ENCODE measurements at places on chromosomes 3 and 15.

GRCh38 chr3:36444909-36445308, 64.6 kb downstream of the STAC start:
- no peak for DNase-seq

- no peak for DNase-seq
These were observed 10.1 kb downstream of the HACL1 start for GRCh38 chr3:15591242-15591641.

DNA sequence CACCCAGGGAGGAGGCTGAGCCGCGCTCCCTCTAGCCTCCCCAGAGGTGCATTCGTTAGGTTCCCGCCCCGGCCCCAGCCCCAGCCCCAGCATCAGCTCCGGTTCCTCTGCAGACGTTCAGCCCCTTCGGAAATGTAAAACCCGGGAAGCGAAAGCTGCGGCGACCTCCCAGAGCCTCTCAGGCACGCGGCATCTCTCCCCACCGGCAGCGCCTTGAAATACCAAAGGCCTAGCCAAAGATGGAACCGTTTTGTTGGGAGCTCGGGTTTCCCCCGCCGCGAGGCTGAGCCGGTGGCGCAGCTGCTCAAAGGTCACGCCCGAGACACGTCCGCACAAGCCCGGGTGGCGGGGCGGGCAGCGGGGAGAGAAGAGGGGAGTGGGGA, 77.8 kb upstream of the HES1 start:
- DNase-seq, result no peak

- DNase-seq, result no peak
These were observed 169.9 kb downstream of the XXYLT1 start for GRCh38 chr3:195101001-195101583.

DNA sequence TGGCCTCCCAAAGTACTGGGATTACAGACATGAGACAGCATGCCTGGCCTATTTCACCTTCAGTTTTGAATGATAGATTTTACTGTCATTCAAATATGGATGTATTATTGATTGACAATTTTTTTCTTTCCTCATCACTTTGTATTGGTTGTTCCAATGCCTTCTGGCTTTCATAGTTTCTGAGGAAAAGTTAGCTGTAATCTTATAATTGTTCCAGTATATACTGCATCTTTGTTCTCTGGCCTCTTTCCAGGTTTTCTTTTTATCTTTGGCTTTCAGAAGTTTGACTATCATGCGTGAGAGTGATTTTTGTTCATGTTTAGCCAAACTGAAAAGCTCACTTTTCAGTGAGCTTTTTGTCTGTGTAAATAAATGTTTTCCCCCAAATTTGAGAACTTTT, 157.1 kb downstream of the RSRC1 start:
- DNase-seq, result no peak

DNA sequence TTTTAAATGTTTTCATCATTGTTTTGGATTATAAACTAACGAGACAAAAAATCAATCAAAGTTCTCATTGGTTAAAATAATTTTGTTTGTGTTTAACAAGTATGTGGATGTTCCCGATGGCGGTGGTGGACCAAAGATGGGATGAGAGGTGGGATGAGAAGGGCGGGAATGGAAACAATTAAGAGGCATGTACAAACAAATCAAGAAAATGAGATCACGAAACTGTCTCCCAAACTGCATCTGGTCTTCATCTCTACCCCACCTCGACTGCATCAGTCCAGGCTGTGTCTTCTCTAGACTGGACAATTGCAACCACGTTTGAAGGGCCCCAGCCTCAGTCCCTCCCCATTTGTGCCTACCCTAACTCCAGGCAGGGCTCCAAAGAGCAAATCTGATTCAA, 56.1 kb downstream of the SLC12A8 start:
- DNase-seq, result no peak

DNA sequence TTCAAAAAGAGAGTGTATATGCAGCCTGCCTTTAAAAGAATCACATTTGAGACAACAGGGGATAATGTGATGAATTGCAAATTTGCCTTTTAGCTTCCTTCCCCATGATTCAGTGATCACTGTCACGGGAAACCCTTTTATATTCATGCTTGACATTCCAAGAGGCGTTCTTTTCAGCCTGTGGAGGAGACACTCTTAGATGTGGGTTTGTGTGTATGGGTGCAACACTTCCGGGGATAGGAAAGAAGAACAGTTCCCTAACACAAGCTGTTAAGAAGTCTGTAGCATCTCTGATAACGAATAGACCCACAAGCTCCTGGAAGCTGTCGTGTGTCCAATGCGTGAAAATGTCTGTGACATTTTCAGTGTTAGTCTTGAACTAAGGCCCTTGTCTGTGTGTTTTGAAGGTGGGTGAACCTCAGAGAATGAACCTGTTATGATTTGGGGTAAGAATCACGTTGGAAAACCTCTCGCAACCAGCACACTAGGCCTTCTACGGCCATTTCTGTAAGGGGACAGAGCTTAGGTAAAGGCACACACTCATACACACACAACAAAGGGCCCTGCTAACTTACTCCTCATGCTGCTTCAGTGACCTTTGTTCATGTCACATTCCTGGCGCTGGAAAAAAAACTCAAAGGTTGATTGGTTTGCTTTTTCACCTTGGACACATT, 229.2 kb upstream of the ST8SIA2 start:
- DNase-seq, result no peak

DNA sequence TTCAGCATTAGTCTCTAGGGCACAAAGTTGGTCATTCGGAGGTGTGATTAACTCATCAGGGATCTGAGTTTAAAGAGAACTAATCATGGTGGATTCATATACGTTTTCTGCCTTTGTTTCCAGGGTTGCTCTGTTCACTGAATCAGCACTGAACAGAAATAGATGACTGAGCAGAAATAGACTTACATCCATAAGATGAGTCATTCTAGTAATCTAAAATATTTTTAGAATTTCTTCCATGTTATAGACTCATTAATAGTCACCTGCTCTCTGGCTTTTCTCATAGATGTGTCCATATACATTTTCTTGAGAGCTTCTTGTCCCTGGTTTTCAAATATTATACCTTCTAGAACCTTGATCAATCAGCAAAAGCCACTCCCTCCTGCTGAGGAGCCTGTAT, 837.6 kb upstream of the DPPA4 start:
- no peak for DNase-seq

DNA sequence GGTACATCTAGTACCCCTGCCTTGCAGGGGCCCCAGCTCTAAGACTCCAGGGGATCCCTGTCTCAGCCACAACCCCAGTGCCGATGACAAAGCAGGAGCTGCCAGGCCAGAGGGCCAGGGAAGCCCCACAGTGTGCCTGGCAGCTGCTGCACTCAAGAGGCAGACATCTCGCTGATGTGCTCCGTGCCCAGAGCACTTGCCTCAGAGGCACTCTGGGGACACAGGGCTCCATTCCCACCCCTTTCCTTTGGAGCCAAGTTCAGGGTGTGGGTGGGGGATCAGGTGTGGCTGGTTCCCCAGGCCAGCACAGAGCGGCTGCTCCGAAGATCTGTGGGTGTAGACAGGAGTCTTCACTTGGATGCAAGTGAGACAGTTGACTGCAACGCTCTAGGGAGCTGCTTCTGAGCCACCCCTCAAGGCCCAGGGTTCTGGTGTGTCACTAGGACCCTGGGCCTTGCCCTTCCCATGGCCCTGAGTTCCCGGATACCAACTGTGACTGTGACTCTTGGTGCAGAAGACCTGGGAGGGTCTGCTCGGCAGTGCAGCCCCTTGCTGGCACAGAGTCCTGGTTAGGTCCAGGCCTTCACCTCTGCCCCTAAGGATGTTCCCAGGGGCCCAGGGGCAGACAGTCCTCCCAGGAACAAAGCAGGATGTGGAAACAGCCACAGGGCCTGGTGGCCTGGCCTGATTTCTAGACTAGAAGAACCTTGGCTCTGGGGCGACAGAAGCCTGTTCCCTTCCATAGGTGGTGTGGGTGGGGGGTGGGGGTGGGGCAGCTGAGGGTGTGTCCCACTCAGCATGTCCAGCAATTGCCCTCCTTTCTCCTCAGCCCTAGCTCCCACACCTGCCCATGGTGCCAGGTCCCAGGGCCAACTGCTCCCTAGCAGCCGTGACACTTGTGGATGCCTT, 2.5 kb downstream of the NT5DC2 start:
- no peak for DNase-seq

GRCh38 chr3:55615039-55615693, 128.1 kb upstream of the WNT5A start:
- DNase-seq, result no peak

DNA sequence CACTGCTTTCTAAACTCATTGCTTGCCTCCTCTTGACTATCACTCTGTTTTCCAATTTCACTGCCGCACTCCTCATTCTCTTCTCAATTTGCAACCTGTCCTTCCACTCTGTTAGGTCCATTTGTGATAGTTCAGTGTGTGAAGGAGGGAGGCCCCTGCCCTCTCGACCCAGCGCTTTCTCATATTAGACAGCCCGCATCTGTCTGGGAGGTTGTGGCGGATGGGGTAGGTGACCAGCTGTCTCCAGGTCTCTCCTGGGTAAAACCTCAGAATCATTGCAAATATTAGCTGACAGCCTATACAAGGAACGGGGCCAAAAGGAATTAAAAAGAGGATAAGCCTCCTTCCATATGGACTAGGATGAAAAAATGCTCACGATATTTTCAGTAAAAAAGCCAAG, 358.3 kb downstream of the SHQ1 start:
- no peak for DNase-seq

DNA sequence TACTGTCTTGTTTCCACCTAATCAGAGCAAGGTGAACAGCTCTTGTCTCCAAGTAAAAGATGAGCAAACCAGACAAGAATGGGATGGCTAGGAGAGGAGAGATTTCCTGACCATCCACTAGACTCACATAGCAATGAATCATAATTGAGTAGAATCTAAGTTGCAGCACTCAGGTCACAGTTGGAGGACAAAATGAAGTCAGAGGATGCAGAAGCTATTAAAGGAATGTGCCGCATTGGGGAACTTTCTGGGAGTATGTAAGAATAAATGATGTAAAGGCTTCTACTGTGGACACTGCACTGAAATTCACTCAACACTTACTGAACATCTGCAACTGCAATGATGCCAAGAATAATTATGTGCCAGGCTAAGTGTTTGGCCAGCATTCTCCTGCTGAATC, 217.4 kb upstream of the WNT5A start:
- no peak for DNase-seq

- no peak for DNase-seq
These were observed 118.6 kb upstream of the NR2E3 start for GRCh38 chr15:71691458-71692417.

DNA sequence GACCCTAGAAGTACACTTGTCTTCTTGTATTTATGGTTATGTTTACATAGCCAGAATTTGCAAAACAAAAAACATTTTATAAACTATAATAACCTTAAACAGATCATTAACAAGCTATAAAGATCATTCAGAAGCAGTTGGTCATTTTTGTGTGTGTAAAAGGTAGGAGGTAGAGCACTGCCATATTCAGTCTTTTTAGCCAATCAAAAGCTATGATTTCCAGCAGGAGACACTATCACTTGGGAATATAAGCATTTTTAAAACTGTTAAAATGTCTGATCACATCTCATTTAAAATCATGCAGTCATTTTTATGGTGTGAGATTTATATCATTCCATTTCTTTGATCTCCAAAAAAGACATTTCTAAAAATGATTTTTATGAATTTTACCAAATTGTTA, 42.6 kb upstream of the ATP2C1 start:
- DNase-seq, result no peak

DNA sequence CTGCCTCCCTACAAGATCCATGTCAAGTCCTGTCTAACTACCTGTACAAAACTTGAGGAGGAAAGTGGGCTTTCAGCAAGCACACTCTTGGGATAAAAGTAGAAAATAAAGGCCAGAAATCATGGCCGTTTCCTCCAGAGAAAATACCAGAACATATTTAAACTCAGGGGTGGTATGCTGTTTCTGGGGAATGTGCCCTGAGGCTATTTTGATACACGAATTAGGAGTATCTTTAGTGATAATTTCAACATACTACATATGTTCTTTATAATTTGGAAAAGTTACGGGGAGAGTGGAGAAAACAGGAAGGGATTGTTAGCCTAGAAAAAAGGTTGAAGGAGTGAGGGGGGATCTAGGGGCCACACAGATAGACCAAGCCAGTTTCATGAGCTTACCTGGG, 18.7 kb upstream of the PDCD6IP start:
- no peak for DNase-seq

- DNase-seq, result no peak
These were observed 155.7 kb downstream of the NEK10 start for GRCh38 chr3:27213450-27213849.

GRCh38 chr3:30848087-30848779, 46.2 kb downstream of the GADL1 start:
- DNase-seq, result no peak

GRCh38 chr3:157081626-157082210, 78.2 kb downstream of the CCNL1 start:
- no peak for DNase-seq

GRCh38 chr3:42535981-42536784, 33.7 kb downstream of the VIPR1 start:
- no peak for DNase-seq

DNA sequence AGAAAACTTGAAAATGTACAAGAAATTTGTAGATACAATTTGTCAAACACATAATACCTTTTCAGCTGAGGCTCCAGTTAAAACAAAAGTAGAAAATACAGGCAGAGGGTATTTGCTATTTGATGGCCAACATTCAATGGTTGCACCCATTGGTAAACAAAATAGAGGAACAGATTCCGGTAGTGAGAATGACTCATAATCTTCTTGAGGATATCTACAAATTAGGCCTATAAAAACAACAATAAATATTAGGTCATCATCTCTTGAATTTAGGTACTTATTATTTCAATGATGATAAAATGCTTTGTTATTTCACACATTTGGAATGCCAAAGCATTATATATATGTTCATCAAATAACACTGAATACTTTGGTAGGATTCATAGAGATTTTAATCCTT, 53.4 kb downstream of the DENND4A start:
- no peak for DNase-seq

DNA sequence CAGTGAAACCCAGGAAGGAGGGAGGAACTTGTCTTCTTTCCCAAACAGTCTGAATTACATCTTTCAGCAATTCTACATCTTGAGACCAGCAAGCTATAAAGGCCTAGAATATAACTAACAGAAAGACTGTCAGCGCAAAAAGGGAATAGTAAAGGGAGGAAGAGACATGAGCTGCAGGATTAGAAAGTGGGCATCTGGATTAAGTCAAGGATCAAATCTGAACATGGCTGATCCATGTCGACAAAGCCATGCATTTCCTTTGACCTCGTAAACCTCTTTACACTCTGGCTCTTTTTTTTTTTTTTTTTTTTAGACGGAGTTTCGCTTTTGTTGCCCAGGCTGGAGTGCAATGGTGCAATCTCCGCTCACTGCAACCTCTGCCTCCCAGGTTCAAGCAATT, 35.4 kb upstream of the KCNMB3 start:
- no peak for DNase-seq

- no peak for DNase-seq
These were observed 534.6 kb downstream of the FOXP1 start for GRCh38 chr3:71048948-71049347.

GRCh38 chr3:25962255-25962654, 172.4 kb downstream of the OXSM start:
- DNase-seq, result no peak

DNA sequence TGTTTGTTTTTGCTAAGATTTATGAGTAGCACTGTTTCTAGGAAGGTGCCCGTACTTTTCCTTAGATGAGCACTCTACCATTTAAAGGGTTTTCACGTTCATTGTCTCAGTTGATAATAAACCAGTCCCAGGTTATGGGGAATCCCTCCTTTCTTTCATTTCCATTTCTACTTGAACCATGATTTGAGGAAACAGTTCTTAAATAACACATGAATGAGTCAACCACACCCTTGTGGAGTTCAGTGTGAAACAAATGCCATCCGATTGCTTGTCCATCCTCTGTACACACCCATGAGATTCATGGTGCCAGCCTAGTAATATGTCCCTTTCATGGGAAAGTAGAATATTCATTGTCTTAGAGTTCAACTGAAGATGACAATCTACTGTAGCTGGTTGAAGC, 23.1 kb downstream of the CMTM8 start:
- no peak for DNase-seq
